ENCODE measurements at places on chromosomes 11 and 22.

GRCh38 chr11:95977534-95978174 is 53.7 kb upstream of the MTMR2 start:
- DNase-seq: no peak

DNA sequence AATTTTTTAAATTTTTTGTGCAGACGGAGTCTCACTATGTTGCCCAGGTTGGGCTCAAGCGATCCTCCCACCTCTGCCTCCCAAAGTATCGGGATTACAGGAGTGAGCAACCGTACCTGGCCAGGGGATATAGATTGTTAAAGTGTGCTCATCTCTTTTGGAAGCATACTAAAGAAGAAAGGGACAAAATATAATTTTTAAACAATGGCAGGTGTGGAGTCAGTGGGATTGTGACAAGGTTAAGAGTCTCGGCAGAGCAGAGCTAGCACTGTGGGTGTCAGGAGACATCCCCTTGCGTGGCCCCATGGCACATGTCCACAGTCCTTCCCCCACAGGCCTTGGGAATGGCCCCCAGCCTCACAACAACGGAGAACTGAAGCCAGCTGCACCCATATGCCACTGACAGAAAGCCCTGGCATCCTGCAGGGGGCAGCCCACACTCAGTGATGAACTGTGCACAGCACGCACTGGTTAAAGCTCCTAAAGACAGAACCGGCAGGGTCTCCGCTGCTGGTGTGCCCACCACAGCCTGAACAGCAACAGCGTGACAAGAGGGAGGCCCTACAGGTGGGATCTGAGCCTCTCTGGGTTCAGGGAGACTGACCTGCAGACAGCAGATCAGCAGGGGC is 29.9 kb downstream of the SERPIND1 start:
- DNase-seq: no peak

DNA sequence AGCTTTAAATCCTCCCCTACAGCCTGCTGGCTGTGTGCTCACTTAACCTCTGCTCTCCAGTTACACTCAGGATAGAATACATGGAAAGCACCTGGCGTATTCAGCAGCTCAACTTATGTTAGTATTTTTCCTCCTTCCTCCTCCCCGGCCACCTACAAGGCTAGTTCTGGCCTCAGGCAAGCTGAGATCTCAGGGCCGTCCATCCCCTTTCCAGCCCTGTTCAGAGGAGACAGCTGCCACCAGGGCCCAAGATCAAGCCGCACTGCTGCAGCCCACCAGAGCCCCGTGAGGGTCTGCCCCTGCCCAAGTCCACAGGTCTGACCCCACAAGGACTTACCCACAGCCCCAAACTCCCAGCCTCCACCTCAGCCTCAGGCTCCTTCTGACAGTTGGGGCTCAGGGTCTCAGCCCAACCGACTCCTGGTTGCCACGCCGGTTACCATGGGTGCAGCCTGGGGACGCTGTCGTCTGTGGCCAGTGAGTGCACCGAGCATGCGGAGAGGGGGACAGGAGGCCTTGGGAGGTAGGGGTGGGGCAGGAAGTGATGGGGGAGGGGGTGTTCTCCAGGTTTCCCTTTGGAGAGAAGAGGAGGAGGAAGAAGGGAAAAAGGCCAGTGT is at the start of gene C11orf16:
Gene C11orf16, minus strand, starts transcription at position 384 of the 617 bp plus-strand sequence. CDS start 639 bp downstream, outside the sequence.
- DNase-seq: no peak

- no peak for DNase-seq
These were observed 107.8 kb upstream of the RASSF10 start for GRCh38 chr11:12901272-12901671.

DNA sequence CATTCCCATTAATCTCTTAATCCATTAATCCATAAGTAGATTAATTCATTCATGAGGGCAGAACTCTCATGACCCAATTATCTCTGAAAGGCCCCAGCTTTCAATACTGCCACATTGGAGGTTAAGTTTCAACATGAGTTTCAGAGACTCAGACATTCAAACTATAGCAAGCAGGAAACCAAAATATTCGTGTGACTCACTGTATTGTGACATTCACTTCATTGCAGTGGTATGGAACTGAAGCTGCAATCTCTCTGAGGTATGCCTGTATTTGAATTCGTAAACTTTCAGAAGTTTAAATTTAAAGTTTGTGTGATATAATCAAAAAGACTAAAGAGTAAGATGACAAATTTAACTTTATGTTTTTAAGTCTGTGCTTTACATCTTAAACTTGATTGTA is 2.9 kb upstream of the OR52J3 start:
- DNase-seq: no peak

DNA sequence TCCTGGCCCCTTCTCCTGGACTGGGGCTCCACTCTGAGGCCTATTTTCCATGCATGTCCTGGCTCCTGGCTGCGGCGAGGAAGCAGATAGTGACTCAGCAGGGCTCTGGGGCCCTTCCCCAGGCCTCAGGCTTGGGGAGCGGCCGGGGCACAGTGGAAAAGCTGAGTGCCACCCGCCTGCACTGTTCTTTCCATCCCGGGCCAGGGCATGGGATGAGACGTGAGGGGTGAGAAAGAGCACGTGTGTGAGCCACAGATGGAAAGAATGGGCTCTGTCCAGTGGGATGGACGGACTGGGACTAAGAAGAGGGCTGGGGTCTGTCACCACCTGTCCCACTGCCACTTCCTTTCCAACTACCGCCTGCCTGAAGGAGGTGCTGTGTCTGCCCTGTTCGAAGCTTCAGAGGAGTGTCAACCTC is 12.8 kb downstream of the SLC37A2 start:
- no peak for DNase-seq

DNA sequence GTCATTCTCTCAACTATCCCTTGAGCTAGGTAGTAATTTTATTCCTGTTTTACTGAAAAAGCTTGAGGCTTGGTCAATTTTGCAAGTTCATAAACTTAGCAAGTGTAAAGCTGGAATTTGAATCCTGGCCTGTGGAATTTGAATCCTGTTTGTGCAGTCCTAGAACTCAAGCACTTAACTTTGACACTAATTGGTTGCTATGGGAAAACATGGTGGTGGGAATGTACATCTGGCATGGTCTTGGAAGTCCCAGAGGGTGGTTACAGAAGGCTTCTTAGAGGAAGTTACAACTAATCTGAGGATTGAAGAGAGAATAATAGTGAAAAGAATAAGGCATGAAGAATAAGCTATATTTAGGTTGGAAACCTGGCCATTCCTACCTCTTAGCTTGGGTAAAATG is 66.5 kb upstream of the LIN7C start:
- no peak for DNase-seq

GRCh38 chr11:88102598-88102934 is 72.7 kb downstream of the RAB38 start:
- DNase-seq: no peak

GRCh38 chr11:94154095-94154856 is 25.6 kb downstream of the PANX1 start:
- no peak for DNase-seq

DNA sequence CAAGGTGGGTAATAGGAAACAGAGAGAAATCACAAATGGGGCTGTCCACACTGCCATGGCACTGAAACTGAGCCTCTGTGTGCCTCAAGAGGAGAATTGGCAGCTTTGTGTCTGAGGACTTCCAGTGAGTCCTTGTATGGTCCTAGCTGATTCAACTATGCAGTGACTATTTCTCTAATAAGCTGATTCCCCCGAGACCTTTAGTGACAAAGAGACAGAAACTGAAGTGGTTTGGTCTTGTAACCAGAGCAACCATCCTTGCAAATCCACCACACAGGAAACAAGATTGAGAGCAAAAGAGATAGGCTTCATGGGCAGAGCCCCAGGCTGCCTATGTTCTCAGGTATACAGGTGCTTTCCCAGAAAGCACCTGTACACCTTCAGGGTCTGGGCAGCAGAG is 1038.5 kb downstream of the NTM start:
- no peak for DNase-seq

DNA sequence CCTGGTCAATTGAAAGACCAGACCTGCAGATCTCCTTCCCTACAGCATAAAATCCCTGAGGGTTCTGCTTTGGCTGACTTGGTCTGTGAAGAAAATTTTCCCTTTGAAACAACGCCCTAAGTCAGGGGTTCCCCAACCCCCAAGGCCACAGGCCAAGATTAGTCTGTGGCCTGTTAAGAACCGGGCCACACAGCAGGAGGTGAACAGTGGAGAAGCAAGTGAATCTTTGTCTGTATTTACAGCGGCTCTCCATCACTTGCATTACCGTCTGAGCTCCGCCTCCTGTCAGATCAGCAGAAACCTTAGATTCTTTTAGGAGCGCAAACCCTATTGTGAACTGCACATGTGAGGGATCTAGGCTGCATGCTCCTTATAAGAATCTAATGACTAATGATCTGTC is 38.2 kb downstream of the CCDC83 start:
- no peak for DNase-seq

DNA sequence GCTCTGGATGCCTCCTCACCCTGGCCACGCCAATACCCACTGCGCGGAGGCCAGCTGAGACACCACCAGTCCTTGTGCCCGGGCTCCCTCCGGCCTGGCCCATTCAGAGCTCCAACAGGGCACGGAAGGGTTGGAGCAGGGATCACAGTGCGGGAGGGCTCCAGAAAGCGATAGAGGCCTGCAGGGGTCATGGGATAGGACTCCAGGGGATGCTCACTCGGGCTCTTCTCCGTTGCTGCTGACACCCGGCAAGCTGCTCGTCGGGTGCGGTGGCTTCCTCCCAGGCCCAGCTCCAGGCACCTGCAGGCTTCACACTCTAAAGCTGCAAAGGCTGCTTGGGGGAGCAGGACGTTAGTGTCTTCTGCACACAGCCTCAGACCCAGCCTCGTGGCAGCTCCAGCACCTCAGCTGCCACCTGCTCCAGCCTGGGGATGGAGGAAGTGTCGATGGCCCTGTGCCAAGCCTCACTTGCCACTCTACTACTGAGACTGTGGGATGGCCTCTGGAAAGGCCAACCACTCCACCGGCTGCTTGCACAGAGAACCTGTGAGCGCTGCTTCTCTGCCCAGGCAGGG is 10.6 kb downstream of the WNT7B start:
- DNase-seq: no peak

- DNase-seq: no peak
These were observed 14.4 kb upstream of the ST3GAL4 start for GRCh38 chr11:126340960-126341606.

- no peak for DNase-seq
These were observed 71.4 kb downstream of the CHST1 start for GRCh38 chr11:45593992-45594391.

DNA sequence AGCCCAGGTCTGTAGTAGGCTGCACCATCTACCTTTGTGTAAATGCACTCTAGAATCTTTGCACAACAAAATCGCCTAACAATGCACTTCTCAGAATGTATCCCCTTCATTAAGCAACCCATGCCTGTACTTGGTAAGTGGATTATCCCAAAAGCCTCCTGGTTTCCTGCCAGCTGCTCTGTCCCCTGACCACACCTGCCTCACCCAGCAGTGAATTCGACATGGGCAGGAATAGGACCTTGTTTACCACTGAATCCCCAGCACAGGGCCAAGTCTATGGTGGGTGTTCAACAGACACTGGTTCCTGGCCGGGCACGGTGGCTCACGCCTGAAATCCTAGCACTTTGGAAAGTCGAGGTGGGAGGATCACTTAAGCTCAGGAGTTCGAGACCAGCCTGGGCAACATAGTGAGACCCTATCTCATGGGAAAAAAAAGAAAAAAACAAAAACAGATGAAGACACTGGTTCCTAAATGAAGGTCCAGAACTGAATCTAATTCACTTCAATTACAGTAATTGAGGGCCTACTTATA is 5.1 kb upstream of the SYCE3 start:
- DNase-seq: no peak

- DNase-seq: no peak
These were observed 29.1 kb upstream of the ELFN2 start for GRCh38 chr22:37456346-37456745.

DNA sequence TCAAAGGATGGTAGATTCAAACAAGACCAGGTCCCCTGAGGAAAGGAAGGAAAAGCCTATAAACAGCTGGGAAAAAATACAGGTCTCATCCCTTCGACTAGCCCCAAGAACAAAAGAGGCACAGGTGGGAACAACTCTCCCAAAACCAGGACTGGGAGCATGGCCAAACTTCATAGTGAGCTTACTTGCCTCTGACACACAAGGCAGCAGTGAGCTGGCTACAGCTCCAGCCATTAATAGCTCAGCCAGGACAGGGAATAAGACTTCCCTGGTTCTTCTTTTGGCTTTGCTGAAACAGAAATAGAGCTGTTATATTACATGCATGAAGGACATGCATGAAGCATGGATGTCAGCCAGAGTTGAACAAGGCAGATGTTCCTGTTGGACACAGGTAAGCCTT is at the start of gene OR10A2:
Gene OR10A2, plus strand, starts transcription at position 97 of the 400 bp plus-strand sequence. CDS start 6,698 bp downstream, outside the sequence.
- no peak for DNase-seq

DNA sequence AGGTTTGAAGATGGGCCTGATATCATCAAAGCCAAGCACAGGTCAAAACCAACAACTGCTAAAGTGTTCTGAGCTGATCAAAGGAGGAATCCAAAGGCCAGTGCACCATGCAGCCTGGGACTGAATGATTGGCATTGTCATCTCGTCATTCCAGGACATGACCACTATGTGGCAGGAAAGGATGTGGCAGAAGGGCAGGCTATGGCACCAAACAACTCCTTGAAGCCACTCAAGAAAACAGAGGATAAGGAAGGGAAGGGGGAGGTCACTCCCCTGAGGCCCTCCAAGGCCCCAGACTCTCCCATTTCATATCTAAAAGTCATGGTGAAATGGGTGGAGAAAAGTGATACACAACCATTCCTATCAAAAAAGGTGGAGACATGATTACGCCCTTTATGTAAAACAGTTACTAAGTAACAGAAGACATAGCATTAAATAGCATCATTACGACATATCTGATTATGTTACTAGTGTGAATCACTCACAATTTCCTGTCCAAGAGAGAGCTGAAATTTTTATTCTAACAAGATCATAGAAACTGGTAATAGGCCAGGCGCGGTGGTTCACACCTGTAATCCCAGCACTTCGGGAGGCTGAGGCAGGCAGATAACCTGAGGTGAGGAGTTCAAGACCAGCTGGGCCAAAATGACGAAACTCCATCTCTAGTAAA is 49.3 kb downstream of the AHNAK start:
- no peak for DNase-seq

DNA sequence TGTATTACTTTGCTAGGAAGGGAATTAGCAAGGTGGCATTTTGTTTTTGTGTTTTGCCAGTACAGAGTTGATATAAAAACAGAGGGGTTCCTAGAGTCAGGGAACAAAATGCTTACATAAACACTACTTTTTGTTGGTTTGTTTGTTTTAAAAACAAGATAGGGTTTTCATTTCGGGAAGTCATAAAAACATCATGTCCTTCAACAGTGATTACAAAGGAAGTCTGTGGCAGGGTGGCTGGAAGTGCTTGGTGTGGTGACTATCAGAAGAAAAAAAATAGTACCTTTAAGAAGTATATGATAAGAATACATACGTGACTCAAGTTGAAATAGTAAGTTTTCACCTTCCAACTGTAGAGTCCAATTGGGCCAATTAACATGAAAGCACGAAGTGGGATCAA is 1.2 kb upstream of the IL18 start:
- DNase-seq: no peak

- DNase-seq: no peak
These were observed 48.5 kb upstream of the PPP2R1B start for GRCh38 chr11:111814557-111815320.

GRCh38 chr22:19464546-19464945 is 14.4 kb downstream of the UFD1 start:
- DNase-seq: no peak
